Upper lobe of left lung (tissue), 6 donors: ENCODE measurements at places on chromosomes 1 and 21.

DNA sequence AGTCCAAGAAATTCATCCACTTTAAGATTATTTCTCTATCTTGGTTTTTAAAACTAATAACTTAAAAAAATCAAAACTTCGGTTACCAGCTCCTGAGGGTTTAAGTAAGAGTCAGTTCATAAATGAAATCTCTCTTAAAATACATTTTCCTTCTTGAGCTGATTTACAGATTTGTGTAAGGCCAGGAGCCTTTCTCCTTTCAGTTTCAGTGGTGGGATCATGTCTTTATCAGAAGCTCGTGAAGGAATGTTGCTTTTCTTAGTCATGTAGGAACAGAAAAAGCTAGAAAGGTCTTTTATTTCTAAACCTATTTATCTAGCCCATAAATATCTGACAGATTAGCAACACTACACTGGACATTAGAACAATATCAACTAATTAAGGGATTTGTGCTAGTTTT lies 390.2 kb downstream of the GPATCH2 start:
- DNase-seq, result no peak

DNA sequence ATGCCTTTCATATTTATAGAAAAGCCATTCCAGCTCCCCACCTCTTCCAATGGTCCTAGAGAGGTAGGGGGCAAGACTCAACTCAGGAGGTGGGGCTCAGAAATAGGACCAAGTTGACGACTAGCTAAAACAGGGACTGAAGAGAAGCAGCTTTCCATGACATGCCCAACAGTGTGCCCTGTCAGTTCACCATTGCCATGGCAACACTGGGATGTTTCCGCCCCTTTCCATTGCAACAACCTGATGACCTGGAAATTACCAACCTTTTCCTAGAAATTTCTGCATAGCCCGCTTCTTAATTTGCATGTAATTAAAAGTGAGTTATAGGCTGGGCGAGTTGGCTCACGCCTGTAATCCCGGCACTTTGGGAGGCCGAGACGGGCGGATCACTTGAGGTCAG lies 22.4 kb upstream of the INTS3 start:
- DNase-seq, result no peak

DNA sequence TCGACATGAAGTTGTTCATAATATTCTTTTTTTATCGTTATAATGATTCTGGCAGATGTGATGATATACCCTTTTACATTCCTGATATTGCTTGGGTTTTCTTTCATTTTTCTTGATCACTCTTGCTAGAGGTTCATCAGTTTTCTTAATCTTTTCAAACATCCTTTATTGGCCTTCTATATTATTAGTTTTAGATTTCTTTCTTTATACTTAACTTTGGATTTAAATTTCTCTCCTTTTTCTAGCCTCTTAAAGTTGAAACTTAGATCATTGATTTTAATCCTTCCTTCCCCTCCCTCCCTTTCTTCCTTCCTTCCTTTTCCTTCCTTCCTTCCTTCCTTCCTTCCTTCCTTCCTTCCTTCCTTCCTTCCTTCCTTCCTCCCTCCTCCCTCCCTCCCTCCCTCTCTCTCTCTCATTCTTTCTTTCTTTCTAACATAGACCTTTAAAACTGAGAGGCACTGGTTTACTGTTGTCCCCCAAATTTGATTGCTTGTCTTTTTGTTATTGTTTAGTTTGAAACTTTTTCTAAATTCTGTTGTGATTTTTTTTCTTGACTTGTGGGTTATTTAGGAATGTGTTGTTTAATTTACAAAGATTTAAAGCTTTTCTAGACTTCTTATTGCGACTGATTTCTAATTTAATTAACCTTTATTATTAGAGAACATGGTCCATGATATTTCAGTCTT lies 31.6 kb downstream of the HOOK1 start:
- DNase-seq, result no peak

GRCh38 chr1:89837036-89837481 lies 16.2 kb downstream of the LRRC8D start:
- DNase-seq, result no peak

- DNase-seq, result peak; percentile 66
Measured at GRCh38 chr1:201495551-201496295, 11.2 kb downstream of the CSRP1 start.

GRCh38 chr1:150192012-150192411 lies 42.3 kb downstream of the PLEKHO1 start:
- no peak for DNase-seq

GRCh38 chr1:87135329-87135712 lies 193.4 kb upstream of the LMO4 start:
- DNase-seq, result no peak

GRCh38 chr1:7827126-7827955 lies 25.5 kb downstream of the UTS2 start:
- peak; percentile 70 for DNase-seq

- DNase-seq, result no peak
Measured at GRCh38 chr1:23004112-23004511, 11.5 kb downstream of the TEX46 start.

- DNase-seq, result no peak
Measured at GRCh38 chr1:94315552-94316116, 78.2 kb upstream of the ARHGAP29 start.

DNA sequence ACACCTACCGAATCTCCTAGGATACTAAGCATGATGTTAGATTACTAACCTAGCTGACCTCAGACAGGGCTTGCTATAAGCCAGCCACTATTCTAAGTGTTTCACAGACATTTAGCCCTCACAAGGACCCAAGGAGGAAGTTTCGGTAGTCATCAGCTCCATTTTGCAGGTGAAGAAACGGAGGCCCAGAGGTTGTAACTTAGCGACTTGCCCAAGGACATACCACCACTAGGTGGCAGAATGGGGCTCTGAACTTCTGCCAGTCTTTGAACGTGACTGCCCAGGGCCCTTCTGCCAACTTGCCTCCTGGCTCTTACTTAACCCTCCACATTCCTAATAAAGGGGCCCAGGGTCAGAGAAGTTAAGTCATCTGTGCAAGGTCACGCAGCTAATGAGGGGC lies 283.5 kb downstream of the C1orf94 start:
- no peak for DNase-seq

- no peak for DNase-seq
Measured at GRCh38 chr1:226309398-226310244, 657 bp upstream of the LIN9 start.
